ENCODE measurements at places on chromosomes 5 and 9. TPM values are rescaled to one million over a fixed set of nuclear protein-coding genes. Genes with fewer than 3 reads are reported as not detected.

The PCDHGA7 gene
- 0.65 TPM for total RNA-seq

The TRPM3 gene
- total RNA-seq: 0.13 TPM

The AQP7 gene
- total RNA-seq: not detected

The SNX30 gene
- total RNA-seq: 15.9 TPM

The PTGS1 gene
- 61.8 TPM for total RNA-seq

The NUTM2G gene
- not detected for total RNA-seq
